ENCODE measurements at places on chromosomes 7 and 10.

DNA sequence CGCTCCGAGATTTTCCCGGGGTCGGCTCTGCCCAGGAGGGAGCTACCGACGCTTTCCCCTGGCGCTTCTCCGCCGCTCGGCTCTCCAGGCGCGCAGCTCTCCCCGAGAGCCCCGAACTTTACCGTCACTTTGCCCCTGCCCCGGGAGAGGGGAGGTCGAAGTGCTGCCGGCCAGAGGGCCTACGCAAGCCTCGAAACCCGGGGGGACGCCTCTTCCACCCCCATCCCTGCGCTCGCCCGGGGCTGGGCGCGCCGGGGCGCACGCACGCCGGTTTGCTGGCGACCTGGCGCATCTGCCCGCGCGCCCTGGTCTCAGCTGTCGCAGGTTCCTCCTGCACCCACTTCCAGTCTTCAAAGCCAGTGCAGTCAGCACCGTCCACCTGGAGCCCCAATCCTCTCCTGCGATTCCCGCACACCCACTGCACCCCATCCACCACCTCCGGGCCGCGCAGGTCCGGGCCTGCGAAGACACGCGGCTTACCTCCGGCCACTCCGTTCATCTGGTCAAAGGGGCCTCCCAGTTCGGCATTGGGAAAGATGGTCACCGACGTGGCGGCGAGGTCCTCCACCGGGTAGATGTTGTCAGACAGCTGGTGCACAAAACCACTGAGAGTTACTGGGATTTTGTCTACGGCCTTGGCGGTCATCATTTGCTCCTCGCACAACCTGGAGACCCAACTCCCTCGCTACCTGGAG, 638 bp downstream of the EGR2 start:
- peak; percentile 38 for DNase-seq

DNA sequence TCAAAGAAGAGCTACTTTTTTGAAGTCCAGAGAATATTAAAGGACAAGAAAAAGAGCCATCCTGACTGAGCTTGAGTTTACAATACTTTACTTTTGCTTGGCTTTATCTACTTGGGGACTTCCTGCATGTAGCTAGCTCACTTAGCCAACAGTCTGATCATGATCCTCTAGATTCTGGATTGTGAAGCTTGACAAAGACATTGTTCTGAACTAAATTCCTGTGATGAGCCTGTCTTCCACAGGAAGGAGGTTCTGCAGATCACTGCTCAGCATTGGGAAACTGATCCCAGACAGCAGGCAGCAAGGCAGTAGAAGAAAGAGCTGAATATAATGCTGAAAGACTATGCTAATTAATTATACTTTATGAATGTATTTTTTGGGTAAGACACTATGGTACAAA, 296.4 kb downstream of the DGKB start:
- DNase-seq, result no peak

GRCh38 chr10:12027539-12027938, 15.1 kb downstream of the UPF2 start:
- no peak for DNase-seq

- no peak for DNase-seq
Measured at GRCh38 chr7:156518466-156518865, 122.1 kb upstream of the RNF32 start.

GRCh38 chr7:121020989-121021969, 32.8 kb downstream of the CPED1 start:
- DNase-seq, result peak; percentile 17

DNA sequence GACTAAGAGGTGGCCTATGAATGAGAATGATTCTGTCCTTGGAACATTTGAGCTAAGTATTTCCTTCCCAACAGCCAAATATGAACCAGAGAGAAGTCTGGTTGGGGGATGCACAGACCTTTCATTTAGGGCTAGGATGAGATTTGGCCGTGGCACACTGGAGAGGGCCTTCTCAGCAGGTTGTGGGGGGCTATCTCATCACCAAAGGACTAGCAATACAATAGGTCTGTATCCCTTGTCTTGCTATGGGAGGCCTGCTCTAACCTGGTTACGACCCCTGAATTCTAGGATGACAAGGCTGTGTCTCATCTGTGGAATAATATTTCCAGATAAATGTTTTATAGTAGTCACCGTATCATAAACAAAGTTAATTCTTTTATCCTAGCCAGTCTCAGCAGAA, 133.0 kb downstream of the CHRM2 start:
- DNase-seq, result no peak

DNA sequence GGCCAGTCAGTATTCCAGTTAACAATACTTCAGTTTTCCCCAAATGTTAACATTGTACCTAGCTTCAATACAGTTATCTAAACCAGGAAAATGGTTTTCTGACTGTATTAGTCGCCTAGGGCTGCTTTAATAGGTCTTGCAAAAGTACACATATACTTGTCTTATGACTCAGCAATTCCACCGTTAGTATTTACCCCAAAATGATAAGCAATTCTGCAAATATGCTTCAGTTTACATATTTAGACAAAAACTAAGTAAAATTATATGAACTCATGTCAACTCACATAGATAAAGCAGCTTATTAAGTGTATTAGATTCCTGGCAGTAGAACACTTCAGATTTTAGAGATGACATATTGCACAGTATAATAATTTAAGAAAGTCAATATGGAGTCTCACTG, 363.3 kb downstream of the ARL4A start:
- peak; percentile 17 for DNase-seq

DNA sequence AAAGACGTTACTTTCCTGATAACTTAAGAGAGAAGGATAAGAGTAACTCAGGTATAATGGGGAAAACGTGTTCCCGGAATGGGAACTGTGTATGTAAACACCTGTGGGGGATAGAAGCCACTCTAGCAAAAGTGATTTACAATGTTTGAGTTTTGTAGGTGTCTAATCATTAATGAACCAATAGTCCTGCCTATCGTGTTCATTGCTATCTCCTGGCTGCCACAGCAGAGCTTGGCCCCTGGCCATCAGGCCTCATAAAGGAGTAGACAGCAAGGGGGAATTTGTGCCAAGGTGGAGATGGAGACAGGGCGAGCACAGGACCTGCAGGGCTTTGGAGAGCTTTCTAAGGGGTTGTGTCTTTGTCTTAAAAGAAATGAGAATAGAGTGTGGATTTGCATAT, 102.1 kb downstream of the GAD2 start:
- DNase-seq, result no peak

- DNase-seq, result no peak
Measured at GRCh38 chr10:34222359-34222758, 592.7 kb downstream of the PARD3 start.

GRCh38 chr7:115662120-115662519, 368.4 kb downstream of the TFEC start:
- DNase-seq, result no peak

DNA sequence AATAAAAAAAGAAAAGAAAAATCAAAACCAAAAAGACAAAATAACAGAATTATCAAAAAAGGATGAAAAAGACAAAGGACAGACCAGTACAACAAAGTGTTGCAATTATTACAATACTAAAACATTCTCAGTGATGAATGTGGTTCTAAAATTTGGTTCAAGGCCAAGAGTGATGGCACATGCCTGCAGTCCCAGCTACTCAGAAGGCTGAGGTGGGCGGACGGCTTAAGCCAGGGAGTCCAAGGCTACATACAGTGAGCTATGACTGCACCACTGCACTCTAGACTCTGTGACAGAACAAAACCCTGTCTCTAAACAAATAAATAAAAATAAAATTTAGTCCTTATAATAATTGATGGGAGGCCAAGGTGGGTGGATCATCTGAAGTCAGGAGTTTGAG, 14.5 kb downstream of the BAZ1B start:
- DNase-seq, result no peak

- DNase-seq, result peak; percentile 75
Measured at GRCh38 chr7:100694098-100694745, at the start of gene GIGYF1. GIGYF1 (minus strand) TSS chr7:100694250; CDS start chr7:100688238, 6,012 bp downstream.

DNA sequence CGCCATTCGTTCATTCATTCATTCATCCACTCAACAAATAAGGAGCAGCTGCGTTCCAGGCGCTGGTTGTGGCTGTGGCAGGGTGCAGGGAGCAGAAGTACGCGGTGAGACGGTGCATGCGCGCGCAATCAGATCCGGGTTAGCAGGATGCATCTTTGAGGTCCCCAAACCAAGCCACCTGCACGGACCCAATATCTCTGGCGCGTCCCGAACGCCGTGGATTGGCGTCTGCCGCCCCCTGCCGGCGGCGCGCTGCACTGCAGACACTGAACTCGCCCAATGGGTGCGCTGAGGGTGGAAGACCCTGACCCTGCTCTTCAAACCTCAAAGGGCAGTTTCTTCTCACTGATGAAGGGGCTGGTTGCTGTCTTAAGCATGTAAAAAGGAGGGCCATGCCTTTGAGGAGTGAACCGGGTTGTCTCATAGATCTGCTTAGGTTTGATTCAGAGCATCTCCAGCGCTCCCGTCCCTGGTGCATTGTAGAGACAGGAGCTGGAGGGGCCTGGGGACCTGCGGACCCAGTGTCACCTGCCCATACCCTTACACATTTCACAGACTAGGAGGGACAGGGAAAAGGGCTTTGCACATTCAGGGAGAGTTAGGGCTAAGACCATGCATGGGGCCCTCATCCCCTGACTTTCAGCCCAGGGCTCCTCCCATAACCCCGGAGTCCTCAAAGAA, 102.5 kb downstream of the RAMP3 start:
- peak; percentile 63 for DNase-seq

- DNase-seq, result peak; percentile 52
Measured at GRCh38 chr10:62687230-62687748, 117.2 kb upstream of the ADO start.

- peak; percentile 94 for DNase-seq
Measured at GRCh38 chr7:2399848-2400587, 3.4 kb upstream of the CHST12 start.

GRCh38 chr10:88835910-88836221, 15.8 kb downstream of the ANKRD22 start:
- DNase-seq, result no peak

DNA sequence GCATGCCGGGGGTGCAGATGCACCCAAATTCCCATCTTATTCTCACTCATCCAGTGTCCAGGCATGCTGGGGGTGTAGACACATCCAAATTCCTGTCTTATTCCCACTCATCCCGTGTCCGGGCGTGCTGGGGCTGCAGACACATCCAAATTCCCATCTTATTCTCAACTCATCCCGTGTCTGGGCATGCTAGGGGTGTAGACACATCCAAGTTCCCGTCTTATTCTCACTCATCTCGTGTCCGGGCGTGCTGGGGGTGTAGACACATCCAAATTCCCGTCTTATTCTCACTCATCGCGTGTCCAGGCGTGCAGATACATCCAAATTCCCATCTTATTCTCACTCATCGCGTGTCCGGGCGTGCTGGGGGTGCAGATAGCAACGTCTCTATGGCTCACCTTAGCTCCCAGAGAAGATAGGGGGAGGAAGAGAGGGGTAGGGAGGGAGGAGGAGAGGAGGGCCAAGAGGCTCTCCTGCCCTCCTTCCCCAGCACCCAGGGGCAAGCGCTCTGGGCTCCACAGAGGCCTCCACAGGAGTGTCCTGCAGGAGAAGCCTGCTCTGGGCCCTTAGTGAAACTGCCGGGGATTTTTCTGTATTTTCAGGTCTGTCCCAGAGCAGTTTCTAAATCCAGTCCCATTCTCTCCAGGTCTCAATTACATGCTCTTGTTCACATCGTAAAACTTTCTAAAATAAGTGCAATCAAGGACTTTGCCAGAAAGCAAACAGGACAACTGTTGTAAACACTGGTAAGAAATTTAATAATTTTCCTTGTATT, 210.8 kb downstream of the DIP2C start:
- DNase-seq, result no peak

- no peak for DNase-seq
Measured at GRCh38 chr7:98617960-98618418, 904 bp downstream of the NPTX2 start.

GRCh38 chr7:43869867-43870240, 537 bp upstream of the MRPS24 start:
- peak; percentile 41 for DNase-seq

DNA sequence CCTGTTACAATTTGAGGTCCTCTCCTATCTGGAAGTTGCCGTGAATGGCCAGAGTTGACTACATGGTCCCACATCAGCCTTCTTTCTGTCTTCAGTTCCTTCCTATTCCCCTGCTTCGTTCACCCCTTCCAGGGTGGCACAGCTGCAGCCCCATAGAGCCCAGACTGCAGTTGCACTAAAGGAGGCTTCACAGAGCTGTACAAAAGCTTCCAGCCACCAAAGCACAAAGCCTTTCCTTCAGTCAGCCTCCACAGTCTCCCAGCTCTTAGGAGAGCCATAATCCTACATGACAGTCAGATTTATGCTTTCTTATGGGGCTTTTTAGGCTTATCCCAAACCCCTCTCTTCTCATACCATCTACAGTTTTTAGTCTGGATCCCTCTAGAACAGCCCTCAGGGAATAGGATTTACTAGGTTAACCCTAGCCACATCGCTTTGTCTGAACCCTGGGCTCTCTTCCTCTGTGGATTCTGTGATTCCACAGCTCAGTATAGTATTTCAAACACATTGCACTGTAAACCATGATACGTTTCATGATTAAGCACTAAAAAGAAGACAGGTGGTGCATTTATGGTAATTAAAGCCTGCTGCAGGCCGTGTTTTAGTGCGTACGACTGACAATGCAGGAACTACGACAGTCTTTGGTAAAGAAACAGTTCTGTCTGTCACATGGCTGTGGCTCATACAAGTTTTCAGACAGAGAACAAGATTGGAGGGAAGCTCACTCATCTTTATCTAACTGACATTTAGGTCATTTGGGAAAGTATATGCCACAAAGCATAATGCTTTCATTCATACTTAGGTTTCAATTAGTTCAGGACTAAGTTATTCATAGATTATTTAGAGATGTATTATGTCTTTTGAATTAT, 208.3 kb upstream of the KMT2E start:
- no peak for DNase-seq

DNA sequence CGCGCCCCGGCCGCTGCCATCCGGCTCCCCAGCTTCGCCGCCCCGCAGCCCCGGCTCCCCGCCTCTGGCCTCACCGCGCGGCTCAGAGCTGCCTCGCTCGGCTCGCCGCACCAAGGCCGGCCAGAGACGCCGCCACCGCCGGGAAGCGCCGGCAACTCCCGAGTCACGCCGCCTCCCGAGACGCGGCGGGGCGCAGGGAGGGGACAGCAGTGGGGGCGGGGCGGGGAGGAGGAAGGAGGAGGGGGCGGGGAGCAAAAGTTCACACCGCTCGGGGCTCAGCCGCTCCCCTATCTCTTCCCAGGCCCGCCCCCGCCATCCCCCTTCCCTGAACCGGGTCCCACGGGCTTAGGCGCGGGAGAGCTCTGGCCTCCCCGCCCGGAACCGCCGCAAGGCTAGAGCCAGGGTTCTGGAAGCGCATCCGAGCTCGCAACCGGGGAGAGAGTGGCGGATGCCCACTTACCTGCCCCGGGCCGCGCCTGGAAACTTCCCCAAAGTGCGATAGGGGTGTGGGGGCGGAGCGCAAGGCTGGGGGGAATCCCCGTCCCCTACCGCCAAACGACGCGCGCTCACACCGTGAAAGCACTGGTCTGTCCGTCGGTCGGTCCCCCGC, 1.0 kb downstream of the CHST15 start:
- peak; percentile 64 for DNase-seq

DNA sequence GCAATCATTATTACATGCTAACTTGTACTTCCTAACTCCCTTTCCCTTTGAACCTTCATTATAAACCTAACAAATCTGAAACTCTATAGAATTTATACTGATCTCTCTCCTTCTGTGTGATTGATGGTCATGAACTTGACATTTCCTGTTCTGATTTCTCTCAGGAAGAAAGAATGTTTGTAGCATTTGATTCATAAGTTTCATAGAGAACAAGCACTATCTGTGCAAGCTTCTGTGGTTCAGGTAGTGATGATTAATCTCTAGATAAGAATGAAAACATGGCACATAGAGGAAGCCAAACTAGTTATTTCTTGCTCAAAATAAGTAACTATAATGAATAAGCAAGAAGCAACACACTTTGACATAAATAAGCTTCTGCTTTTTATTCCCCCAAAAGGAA, 34.2 kb downstream of the TFPI2 start:
- no peak for DNase-seq

Data from dermis blood vessel endothelial cell (primary cell).